Omental fat pad (tissue), 4 donors: ENCODE measurements at places on chromosomes 12 and 14. TPM values are rescaled to one million over a fixed set of nuclear protein-coding genes. Genes with fewer than 3 reads are reported as not detected.

Gene CELA1
- total RNA-seq, result not detected

Gene ACVRL1
- total RNA-seq, result 593 TPM

Gene ETFBKMT
- 2.4 TPM for total RNA-seq

Gene HPD
- 8.5 TPM for total RNA-seq

Gene IKZF4
- 4.4 TPM for total RNA-seq

Gene FRS2
- 41.0 TPM for total RNA-seq

- DNase-seq, result no peak
Observed at GRCh38 chr12:117032593-117033381, 66.4 kb downstream of the TESC start.

- DNase-seq, result no peak
Observed at GRCh38 chr14:83764656-83765599, 1765.0 kb upstream of the FLRT2 start.

GRCh38 chr12:39682689-39683477, 63.3 kb upstream of the ABCD2 start:
- DNase-seq, result no peak

DNA sequence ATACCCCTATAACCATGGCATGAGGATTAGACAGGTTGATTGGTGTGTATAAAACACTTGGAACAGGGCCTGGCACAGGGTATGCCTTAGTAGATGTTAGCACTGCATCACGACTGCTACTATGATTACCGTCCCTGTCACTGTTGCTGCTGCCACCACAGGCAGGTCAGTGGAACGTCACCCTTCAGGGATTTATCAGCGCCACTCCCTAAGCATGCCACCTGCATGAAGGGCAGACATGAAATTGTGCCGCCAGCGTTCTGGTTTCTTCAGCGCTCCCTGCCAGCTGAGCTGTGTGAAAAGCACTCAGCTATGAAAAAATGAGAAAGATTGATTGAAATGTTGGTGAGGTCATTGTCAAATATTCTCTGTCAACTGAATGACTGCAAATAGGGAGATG, 477.0 kb downstream of the DPF3 start:
- DNase-seq, result no peak

- DNase-seq, result no peak
Observed at GRCh38 chr14:104016873-104017650, 68.4 kb upstream of the ASPG start.

DNA sequence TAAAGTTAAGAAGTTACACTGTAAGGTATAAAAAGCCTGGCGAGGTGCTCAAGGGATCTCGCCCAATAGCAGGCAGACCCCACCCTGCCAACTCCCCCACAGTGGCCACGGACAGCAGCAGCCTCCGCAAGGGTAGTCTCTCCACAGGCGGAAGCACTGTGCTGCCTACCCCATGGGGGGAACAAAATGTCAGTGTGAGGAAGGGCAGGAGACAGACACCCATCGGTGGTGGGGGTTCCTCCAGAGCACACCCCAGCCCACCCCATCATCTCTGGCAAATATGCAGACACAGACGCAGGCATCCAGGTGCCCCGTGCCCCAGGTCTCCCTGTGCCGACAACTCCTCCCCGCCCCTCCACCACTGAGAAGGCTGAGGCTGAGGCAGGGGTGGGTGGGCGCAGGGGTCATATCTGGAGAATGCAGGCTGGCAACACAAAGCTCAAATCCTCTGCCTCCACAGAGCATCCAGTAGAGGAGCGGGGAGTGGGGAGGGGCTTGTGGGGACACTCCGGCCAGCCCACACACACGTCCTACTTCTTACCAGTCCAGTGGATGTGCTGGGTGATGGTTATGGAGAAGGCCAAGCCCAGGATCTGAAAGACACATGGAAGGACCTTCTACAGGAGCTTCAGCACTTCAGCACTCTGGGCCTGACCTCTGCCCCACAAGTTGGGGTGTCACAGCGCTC, 68.3 kb upstream of the DDX11 start:
- no peak for DNase-seq

DNA sequence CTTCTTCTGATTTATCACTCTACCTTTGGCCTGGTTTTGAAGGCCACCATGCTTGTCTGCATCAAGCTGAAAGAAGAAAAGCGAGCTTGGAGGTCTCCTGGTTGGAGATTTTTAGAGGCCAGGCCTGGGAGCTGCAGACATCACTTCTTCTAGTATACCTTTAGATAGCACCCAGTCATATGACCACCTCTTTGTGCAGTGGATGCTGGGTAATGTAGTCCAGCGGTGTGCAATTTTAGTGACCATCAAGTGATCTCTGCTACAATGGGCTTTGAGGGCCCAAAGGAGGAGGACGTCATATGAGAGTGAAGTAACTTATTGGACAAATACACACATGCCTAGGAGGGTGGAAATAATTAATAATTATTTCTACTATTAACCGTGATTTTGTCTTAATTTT, 15.2 kb upstream of the WNT5B start:
- DNase-seq, result no peak

DNA sequence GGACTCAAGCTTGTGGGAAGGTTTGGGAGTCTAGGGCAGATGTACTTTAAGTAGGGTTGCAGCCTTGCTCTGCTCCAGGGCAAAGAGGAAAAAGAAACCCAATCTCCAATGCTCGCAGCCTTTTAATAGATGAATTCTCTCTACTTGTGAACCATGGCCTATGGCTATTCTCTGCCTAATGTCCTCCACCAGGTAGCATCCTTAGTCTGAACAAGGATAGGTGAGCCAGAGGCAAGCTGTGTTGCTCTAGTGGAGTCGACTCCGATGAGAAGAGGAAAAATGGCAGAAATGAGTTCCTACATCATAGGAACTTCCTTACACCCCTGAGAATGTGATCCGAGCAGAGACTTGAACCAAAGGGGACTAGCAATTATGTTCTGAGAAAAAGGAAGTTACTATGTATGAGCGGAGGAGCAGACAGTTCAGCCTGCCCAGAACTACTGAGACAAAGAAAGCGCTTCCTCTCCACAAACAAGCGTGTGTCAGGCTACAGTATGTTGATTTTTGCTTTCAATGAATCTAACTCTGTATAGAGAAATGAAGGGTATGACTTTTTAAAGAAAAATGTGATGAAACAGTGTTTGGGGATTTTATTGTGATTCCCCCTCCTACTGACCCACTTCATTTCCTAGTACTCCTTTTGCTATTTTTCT, 153.6 kb upstream of the ARID2 start:
- no peak for DNase-seq
